ENCODE measurements at places on chromosomes 5 and 9. TPM values are rescaled to one million over a fixed set of nuclear protein-coding genes. Genes with fewer than 3 reads are reported as not detected.

GPR151 gene
- total RNA-seq, result not detected

KLHL3 gene
- 2.9 TPM for total RNA-seq

C9orf50 gene
- not detected for total RNA-seq

KLHL9 gene
- total RNA-seq, result 6.6 TPM

GRCh38 chr9:124735121-124735520 is 36.0 kb downstream of the NR6A1 start:
- DNase-seq, result no peak
- no peak overlapping the region for H3K27ac ChIP-seq
- no peaks in the 10 kb centered on the region for H3K4me1 ChIP-seq

DNA sequence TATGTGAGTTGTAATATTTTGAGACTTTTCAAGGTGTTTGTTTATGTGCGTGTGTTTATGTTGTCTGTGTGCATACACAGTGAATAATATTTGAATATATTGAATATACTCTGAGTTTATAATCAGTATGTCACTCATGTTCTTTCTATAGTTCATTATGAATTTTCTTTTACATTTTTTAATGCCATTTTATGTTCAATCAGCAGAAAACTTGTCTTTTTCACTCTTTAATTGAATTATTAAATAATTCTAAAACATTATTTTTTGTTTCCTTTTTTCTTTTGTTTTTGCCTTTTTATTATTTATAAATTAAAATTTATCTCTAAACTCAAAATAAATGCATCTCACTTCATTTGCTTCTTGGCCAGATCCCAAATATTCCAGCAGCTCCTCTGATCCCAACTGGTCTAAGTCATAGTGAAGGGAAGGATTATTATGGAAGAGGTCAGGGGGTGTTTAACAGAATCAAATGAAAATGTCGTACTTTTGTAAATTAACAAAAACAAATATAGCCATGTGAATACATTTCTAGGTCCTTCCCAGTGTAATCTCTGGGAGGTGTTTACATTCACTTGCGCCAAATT is 188.9 kb downstream of the KDM4C start:
- H3K4me1 ChIP-seq, result peaks cover 5% of the 10 kb centered on the region
- H3K36me3 ChIP-seq, result no peaks in the 10 kb centered on the region
- H3K4me3 ChIP-seq, result no peak overlapping the region
- no peak overlapping the region for H3K27ac ChIP-seq
- DNase-seq, result no peak
- no peaks in the 10 kb centered on the region for H3K27me3 ChIP-seq
